ENCODE measurements at places on chromosomes 6 and 20. TPM values are rescaled to one million over a fixed set of nuclear protein-coding genes. Genes with fewer than 3 reads are reported as not detected.

The SIRPA gene
- total RNA-seq, result 9.7 TPM

DNA sequence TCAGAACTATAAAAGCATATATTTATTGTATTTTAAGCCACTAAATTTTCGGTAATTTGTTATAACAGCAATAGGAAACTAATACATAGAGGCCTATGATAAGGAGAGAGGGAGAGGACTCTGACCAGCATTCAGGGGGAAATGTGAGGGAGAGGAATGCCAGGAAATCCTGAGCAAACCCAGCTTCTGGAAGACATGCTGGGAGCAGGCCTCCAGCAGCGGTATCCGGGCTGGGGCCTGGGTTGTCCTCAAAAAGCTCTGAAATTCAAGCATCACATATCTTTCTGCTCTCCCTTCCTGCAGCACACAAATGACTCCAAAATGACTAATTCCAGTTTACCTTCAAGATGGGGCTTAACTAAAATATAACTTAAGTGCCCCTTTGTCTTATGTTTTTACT is 33.4 kb upstream of the RIMS1 start:
- no peak for DNase-seq

DNA sequence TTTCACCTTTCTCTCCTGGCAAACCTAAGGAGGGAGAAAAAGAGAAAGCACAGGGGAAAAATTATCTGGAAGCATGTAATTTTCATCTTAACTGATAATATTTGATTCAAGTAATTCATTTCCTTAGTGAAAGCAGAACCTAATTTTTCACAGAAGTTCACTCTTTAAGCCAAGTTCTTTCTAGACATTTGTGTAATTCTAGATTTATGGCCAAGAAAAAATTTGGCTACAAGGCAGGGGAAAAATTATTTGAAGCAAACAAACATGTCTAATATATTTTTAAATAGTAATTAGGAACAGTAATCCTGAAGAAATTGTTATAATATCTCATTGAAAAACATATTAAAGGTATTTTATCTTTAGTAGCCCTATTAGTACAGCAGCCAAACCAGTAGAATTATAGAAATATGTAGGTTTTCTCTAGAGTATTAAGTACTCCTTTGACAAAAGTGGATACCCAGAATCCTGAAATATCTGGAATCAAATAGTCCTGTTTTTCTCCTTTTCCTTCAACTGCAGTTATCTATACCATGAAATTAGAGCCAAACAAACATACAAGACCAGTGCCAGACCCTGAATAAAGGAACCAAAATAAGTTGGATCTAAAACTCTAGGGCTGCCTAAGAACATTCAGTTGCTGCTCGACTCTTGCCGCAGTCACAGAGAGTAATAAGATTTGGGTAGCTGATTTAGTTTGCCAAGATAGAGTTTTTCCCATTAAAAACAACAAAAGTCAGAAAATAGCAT is 116.5 kb downstream of the COL12A1 start:
- no peak for DNase-seq

DNA sequence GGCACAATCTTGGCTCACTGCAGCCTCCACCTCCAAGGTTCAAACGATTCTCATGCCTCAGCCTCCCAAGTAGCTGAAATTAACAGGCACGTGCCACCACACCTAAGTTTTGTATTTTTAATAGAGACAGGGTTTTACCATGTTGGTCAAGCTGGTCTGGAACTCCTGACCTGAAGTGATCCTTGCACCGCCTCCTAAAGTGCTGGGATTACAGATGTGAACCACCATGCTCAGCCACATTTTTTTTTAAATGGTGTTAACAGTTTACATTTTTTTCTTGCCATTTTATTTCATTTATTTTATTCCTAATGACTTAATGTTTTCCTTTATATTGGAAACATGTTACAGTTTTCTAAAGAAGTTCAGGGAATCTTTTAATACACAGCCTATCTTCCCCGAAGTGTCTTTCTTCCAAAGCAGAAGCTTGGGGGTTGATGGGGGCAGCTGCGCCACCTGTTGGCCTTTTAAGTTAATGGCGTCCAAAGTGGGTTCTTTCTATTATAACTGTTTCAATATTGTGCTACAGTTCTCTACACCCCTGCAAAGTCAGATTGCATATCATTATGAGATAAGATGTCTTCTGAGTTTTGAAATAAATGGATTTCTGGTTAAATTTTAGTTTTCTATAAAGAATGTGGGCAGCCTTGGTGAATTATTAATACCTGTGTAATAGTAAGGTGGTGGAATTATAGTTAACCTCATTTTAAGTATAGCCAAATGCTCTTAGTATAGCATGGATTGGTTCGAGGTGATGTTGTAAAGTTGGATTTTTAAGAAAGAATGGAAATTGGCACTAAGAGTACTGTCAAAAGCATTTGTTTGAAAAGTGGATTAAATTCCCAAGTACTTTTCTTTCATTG is 42.0 kb upstream of the PLCG1 start:
- peak; percentile 67 for DNase-seq

The DUSP15 gene
- not detected for total RNA-seq

DNA sequence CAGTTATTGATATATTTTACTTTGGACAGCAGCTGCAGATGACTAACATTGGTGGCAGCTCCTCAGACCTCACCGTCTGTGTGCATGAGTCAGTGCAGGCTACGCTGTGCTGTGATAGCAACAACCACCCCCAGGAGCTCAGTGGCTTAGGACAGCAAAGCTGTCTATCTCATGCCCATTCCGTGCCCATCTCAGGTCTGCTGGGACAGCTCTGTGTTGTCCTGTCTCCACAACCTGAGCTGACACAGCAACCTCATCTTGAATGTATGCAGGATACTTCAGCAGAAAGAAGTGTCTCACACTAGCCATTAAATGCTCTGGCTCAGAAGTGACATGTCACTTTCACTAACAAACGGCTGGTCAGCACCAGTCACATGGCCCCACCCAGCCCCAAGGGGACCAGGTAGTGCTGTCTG is 47.7 kb downstream of the BANF2 start:
- DNase-seq, result peak; percentile 94

DNA sequence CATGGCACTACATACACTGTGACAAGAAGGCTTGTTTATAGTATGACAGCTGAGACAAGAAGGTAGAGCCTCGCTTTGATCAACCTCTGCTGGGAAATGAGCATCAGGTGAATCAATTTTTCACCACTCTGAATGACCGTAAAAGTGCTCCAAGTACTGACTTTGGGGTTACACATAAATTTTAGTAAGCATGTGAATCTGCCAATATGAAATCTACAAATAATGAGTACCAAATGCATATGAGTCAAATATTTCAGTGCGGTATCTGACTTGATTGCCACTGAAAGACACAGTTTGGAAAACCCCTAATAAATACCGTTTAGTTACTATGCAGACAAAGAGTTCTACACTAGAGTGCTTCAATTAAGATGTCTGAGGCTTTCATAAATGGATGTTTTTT is 77.8 kb downstream of the ATG5 start:
- no peak for DNase-seq

DNA sequence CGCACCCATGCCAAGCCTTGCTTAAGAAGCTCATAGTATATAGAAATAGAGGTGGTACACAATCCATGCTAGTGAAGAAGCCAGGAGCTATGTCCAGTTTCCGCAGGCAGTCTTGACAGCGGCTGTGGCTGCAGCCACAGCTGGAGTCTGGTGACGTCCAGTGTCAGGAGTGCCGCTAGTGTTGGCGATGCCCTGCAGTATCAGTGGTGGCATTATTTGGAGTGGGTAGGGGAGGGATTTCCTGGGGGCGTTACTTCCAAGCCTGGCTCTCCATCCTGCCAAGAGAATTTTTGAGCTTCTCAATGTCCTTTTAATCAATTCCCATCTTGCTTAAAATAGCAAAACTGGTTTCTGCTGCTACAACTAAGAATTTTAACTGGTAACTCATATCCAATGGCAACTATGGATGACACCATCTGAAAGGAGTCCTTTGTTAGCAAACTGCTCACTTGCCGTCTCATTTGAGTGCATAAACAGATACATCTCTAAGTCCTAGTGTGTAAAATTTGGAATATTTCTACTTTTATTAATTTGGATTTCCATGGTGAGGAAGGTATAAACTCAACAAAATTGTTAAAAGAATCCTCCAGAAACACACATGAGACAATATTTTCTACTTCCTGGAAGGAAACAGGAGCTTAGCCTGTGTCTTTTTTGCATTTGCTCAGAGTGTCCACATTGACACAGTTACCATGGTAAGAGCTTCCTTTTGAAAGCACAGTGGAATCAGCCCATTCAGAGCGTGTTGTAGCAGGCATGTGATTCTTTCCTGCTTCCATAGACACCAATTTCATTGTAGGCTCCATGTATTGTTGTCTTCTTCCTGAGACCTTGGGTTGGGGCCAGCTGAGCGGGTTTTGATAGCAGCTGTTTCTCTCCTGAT is 44.6 kb upstream of the PXDC1 start:
- no peak for DNase-seq

- DNase-seq, result no peak
Measured at GRCh38 chr6:142684371-142684770, 260.6 kb downstream of the HIVEP2 start.

GRCh38 chr6:19083801-19084200 is 696.7 kb downstream of the RNF144B start:
- no peak for DNase-seq

DNA sequence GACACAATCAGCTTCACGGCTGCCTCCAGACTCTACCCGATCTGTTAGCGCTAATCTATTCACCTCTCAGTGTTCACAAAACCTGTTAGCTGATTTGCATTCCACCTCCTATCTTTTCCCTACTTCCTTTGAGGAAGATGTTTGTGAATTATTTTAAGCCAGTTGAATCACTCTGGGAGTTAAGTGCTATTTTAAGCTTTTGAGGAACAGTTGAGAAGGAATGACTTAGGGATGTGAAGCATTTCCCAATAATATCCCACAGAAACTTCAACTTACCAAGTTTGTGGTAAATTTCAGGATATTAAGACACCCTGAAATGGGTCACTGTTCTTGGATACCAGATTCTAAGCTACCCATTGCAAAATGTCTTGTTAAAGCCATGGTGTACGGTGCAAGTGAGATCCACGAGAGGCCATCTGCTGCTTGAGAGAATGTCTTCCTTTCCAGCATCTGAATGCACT is 145.2 kb upstream of the CITED2 start:
- peak; percentile 54 for DNase-seq

The TTI1 gene
- 17.6 TPM for total RNA-seq

DNA sequence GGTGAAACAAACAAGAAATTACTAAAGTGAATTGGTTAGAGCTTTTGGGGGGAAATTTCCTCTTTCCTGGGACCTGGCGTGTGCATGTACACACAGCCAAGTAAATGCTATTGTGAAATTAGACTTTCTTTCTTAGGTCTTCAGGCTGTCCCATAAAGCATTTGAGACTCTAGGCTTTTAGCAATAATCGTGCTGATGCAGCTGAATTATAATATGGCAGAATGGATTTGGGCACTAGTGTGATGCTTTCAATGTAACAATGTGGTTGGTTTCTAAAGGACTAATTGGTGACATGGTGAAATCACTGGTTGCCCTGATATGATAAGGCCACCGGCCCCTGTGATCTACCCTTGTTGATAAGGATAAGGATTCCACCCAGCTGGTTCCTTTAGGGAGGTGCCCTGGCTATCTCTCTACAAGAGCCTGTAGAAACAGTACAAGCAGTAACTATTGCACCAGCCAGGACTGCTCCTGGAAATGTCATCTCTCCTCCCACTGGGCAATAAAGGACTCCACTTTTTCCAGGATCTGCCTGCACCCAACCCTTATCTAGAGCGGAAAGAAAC is 164.1 kb downstream of the TFAP2A start:
- no peak for DNase-seq

The CPNE5 gene
- total RNA-seq, result not detected

DNA sequence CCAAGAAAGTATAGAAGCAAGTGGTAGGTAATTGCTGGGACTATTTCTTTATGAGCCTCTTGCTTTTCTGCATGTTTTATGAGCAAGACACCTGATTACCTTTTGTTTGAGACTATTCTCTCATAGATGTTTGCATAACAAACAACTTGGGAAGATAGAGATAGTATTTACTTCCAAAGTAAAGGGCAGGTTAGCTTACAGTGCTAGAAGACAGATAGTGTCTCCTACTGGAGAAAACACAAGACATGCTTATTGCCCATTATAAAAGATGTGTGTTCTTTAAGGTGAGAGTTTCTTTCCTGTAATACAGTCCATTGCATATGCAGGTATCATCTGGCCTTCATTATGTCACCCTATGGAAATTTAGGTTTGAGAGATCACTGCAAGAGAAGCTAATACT is 174.2 kb upstream of the FUT9 start:
- DNase-seq, result no peak

DNA sequence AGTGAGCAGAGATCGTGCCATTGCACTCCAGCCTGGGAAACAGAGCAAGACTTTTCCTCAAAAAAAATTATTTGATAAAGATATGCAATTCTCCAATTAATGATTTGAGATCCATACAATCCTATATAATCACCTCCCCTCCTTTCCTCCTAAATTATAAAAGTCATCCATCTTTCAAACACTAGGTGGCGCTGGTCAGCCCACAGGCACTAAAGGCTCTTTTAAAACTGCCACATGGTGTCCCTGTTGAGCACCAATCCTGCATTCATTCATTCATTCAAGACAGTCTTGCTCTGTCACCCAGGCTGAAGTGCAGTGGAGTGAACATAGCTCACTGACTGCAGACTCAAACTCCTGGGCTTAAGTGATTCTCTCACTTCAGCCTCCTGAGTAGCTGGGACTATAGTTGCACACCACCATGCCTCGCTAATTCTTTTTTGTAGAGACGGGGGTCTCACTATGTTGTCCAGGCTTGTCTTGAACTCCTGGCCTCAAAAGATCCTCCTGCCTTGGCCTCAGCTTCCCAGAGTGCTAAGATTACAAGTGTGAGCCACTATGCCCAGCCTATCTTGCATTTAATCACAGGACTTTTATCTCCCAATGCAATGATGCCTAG is 58.7 kb upstream of the SLC2A12 start:
- DNase-seq, result peak; percentile 68

The LZTS3 gene
- total RNA-seq, result 1.4 TPM

The TAAR2 gene
- not detected for total RNA-seq

The TRIM39 gene
- 10.0 TPM for total RNA-seq

DNA sequence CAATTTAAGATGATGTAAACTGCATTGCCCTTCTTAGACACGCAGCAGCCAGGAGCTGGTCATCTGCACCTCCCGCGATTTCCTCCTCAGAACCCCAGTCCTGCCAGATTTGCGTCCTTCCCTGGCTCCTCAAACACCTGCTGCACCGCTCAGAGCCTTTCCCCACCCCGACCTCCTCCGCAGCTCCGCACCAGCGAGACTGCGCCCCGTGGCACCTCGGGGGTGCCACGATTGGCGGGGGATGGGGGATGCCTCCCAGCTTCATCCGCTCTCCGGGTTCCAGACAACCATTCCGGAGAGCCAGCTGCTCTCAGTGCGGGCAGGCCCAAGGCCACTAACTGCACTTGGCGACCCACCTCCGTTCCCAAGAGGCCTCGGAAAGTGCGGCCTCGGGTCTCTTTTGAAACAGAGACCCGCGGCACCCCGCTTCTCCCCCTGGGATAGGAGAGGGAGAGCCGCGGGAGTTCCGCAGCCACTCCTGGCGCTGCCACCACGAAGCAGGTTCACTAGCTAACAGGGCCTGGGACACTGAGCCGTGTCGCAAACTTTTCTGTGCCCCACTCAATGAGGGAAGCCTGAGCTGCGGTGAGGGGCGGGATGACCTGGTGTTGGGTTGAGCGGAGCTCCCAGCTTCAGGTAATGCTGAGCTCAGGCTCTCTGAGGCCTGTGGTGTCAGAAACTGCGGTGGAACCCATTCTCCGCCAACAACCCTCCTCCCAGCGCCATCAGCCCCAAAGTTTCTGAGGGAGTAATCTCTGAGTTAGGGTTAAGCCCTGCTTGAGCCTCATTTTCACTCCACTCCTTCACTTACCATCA is 7.3 kb upstream of the TFAP2A start:
- DNase-seq, result no peak
